ENCODE measurements at places on chromosomes 2 and 18. TPM values are rescaled to one million over a fixed set of nuclear protein-coding genes. Genes with fewer than 3 reads are reported as not detected.

- H3K27ac ChIP-seq: no peak overlapping the region
- peak overlapping the region; percentile 46 for H3K4me3 ChIP-seq
- H3K27me3 ChIP-seq: peaks cover 3% of the 10 kb centered on the region
- H3K36me3 ChIP-seq: no peaks in the 10 kb centered on the region
Observed at GRCh38 chr2:26179446-26179913, 6.6 kb downstream of the GAREM2 start.

GRCh38 chr2:136238286-136239078 is 120.5 kb upstream of the CXCR4 start:
- peak overlapping the region; percentile 28 for H3K27ac ChIP-seq
- no peaks in the 10 kb centered on the region for H3K36me3 ChIP-seq
- peaks cover 23% of the 10 kb centered on the region for H3K4me1 ChIP-seq
- no peaks in the 10 kb centered on the region for H3K27me3 ChIP-seq
- peak; percentile 70 for DNase-seq

GRCh38 chr18:79881695-79882094 is 69.8 kb downstream of the SLC66A2 start:
- no peaks in the 10 kb centered on the region for H3K36me3 ChIP-seq
- H3K27ac ChIP-seq: no peak overlapping the region
- no peaks in the 10 kb centered on the region for H3K4me1 ChIP-seq
- H3K27me3 ChIP-seq: peaks cover 5% of the 10 kb centered on the region
- DNase-seq: no peak

DNA sequence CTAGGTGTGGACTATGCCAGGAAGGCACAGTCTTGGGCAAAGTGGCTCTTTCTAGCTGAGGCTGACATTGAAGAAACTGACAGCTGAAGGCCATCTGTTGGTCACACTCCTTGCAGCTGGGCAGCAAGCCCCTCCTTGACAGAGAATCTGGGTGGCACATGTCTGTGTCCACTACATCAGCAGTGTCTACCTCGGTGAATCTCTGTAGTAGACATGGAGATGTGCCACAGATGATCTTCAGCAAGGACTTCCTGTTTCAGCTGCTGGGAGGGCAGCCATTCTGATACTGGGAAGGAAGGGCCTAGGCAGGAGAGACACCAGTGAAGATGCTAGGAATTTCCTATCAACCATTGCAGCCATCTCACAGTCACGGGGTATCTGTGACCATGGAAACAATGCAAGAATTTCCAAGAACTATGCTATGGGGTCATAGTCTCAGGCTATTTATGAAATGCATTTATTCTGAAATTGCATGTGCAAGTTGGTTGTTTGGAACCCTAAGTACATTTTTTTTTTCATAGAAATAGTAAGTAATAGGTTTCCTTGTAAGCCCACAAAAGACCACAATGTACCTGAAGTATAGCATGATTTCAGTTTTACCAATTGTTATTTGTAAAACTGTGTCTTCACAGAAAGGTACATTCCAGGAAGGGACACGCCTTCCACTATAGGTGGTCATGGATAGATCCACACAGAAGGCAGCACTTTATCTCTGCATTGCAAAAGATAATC is 63.8 kb upstream of the DARS1 start:
- H3K4me3 ChIP-seq: no peak overlapping the region
- H3K4me1 ChIP-seq: no peaks in the 10 kb centered on the region
- H3K27me3 ChIP-seq: peaks cover 5% of the 10 kb centered on the region
- no peak overlapping the region for H3K27ac ChIP-seq
- no peaks in the 10 kb centered on the region for H3K36me3 ChIP-seq

DNA sequence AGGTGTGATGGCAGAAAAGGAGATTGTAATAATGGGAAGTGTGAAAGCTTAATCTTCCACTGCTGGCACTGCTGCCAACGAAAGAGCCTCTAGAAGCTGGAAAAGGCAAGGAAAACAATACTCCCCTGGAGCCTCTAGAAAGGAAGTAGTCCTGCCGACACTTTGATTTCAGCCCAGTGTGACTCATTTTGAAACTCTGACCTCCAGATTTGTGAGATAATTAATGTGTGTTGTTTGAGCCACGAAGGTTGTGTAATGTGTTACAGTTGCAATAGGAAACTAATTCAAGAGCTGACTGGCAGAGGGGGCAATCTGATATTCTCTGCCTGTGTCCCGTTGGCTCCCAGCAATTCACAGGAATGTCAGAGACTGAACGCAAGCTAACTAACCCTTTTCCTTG is 219.2 kb upstream of the UBE2E3 start:
- DNase-seq: peak; percentile 81
- no peak overlapping the region for H3K4me3 ChIP-seq
- H3K27me3 ChIP-seq: no peaks in the 10 kb centered on the region

GRCh38 chr2:39845460-39846146 is 66.5 kb upstream of the THUMPD2 start:
- H3K4me3 ChIP-seq: no peak overlapping the region
- peak; percentile 66 for DNase-seq
- H3K27me3 ChIP-seq: no peaks in the 10 kb centered on the region
- H3K27ac ChIP-seq: no peak overlapping the region

GRCh38 chr2:240840435-240841060 is 20.5 kb upstream of the KIF1A start:
- peaks cover 5% of the 10 kb centered on the region for H3K4me1 ChIP-seq
- H3K36me3 ChIP-seq: no peaks in the 10 kb centered on the region
- H3K4me3 ChIP-seq: no peak overlapping the region

DNA sequence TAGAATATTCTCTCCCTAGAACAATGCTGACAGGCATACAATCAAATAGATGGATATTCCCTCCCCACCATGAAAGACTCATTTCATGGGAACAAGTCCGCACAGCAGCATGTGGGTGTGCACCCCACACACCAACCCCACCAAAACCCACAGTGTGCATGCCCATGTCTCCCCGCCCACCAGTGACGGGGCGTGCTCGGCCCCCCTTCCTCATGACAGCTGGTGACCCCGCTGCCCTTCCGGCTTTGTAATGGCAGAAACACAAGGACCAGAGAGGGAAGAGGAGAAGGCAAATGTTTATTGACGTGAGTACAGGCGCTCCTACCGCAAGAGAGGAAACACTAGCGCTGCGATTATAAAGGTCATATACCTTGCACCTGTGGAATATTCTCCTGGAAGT is 30.8 kb upstream of the ODC1 start:
- peaks cover 12% of the 10 kb centered on the region for H3K27me3 ChIP-seq
- DNase-seq: no peak
- no peaks in the 10 kb centered on the region for H3K36me3 ChIP-seq
- no peak overlapping the region for H3K4me3 ChIP-seq
- H3K4me1 ChIP-seq: peaks cover 2% of the 10 kb centered on the region
- H3K27ac ChIP-seq: no peak overlapping the region

- no peak for DNase-seq
- H3K27me3 ChIP-seq: peaks cover 3% of the 10 kb centered on the region
- H3K4me3 ChIP-seq: peak overlapping the region; percentile 36
- H3K27ac ChIP-seq: no peak overlapping the region
- no peaks in the 10 kb centered on the region for H3K36me3 ChIP-seq
Observed at GRCh38 chr18:10131460-10132395, 217.9 kb downstream of the VAPA start.

MERTK gene
- 5.1 TPM for total RNA-seq

CXCR2 gene
- not detected for total RNA-seq

RAB31 gene
- 88.7 TPM for total RNA-seq

FARP2 gene
- 60.8 TPM for total RNA-seq

IL36B gene
- not detected for total RNA-seq

DUSP28 gene
- total RNA-seq: 3.2 TPM

TTC21B gene
- 11.4 TPM for total RNA-seq

DARS1 gene
- 37.9 TPM for total RNA-seq
